ENCODE measurements at places on chromosomes 16 and 17.

DNA sequence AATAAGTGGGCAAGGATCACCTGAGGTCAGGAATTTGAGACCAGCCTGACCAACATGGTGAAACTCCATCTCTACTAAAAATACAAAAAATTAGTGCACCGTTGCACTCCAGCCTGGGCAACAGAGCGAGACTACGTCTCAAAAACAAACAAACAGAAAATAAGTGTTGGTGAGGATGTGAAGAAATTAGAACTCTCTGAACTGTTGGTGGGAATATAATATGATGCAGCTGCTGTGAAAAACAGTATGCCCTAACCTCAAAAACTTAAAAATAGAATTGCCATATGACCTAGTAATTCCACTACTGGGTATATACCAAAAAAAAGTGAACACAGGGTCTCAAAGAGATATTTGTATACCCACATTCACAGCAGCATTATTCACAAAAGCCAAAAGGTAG lies 26.1 kb downstream of the GLG1 start:
- no peak for DNase-seq

DNA sequence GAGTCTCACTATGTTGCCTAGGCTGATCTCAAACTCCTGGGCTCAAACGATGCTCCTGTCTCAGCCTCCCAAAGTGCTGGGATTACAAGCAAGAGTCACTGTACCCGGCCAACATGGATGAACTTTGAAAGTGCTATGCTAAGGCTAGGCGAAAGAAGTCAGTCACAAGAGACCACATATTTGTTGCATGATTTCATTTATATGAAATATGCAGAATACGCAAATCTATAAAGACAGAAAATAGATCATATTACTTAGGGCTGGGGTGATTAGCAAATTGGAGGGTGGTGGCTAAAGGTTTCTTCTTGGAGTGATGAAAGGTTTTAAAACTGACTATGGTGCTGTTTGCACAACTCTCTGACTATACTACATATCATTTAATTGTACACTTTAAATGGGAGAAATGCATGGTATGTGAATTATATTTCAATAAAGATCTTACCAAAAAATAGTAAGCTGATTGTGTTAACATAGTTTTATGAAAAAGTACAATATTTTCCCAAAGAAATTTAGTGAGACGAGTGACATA lies 1.2 kb upstream of the FLYWCH1 start:
- no peak for DNase-seq

DNA sequence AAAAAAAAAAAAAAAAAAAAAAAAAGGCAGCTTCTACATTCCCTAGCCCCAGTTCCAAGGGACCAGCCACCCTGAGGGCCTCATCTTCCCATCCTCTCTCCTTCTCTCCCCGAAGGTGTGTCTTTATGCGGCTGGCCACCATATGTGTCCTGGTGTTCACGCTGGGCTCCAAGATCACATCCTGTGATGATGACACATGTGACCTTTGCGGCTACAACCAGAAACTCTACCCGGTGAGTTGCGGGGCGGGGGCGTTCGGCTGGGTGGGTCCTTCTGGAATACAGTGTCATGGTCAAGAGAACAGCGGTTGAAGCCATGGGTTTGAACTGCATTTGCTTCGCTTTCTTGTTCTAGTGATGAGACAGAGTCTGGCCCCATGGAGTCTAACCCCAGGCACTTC lies 22.6 kb upstream of the COQ7 start:
- DNase-seq = no peak

DNA sequence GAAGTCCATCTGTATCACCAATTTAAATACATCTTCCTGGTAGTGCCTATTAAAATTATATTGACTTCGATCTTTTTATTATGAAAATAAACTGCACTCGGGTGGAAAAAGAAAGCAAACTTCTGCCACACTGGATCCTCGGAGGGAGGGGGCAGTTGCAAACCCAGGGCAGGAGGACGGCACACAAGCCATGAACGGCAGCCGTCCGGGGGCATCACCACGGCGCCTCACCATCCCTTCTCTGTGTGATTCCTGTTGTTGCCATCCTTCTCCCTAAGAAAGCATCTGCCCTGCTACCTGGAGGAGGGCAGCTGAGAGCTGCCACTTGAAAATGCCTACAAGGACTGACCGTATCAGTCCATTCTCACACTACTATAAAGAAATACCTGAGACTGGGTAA lies 53.9 kb upstream of the ENPP7 start:
- peak; percentile 14 for DNase-seq

DNA sequence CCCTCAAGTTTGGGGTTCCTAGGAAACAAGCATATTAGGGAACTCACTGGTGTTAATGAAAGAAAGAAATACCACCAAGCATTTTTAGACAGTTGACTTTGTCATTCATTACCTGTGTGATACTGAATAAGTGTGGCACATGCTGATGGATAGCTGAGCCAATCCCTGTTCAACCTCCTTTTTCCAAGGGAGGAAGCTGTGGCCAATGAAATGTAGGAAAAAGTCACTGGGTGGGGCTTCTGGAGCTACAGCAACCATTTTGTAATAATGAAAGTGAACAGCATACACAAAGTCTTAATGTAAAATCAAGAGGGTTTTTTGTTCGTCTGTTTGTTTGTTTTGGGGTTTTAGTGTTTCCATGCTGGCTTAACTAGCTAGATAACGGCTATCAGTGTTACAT lies 254.3 kb upstream of the SALL1 start:
- no peak for DNase-seq

- no peak for DNase-seq
These were observed 25.4 kb downstream of the ZFP90 start for GRCh38 chr16:68564382-68564985.

GRCh38 chr16:19717314-19717713 lies 713 bp downstream of the KNOP1 start:
- no peak for DNase-seq

DNA sequence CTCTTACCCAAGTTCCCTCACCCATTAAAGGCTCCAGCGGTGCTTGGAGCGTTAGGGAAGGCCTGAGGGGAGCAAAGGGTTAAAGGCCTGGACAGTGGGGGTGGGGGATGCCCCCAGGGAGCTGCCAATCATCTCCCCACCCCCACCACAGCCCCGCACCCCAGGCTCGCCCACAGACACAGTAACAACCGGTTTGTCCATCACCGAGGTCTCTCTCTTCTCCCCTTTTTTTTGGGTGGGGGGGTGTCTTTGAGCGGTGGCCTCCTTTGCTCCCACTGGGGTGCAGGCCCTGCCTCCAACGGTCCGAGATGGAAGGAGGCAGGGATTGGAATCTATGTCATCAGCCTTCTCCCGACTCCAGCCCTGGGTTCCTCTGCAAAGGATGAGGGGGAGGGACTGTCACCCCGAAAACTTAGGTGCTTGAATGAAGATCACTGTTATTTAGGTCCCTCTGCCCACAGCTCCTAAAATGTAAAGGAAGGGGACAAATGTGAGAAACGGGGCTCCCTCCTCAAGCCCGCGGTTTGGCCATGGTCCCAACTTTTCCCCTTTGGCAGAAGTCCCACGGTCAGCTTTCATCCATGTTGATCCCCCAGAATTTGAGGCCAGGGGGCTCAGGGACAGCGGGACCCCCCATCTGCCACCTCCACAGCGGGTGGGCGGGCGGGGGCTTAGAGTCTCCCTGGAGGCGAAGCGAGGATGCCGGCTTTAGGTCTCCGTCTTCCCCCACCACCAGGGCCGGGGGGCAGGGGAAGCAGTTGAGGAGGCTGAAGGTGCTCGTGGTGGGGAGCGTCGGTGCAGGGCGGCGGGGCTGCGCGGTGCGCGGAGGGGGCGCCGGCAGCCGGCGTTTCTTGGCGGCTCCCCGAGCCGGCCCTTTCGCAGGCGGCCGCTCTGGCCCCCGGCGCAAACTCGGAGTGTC lies 1.7 kb downstream of the EPOP start:
- DNase-seq = no peak

DNA sequence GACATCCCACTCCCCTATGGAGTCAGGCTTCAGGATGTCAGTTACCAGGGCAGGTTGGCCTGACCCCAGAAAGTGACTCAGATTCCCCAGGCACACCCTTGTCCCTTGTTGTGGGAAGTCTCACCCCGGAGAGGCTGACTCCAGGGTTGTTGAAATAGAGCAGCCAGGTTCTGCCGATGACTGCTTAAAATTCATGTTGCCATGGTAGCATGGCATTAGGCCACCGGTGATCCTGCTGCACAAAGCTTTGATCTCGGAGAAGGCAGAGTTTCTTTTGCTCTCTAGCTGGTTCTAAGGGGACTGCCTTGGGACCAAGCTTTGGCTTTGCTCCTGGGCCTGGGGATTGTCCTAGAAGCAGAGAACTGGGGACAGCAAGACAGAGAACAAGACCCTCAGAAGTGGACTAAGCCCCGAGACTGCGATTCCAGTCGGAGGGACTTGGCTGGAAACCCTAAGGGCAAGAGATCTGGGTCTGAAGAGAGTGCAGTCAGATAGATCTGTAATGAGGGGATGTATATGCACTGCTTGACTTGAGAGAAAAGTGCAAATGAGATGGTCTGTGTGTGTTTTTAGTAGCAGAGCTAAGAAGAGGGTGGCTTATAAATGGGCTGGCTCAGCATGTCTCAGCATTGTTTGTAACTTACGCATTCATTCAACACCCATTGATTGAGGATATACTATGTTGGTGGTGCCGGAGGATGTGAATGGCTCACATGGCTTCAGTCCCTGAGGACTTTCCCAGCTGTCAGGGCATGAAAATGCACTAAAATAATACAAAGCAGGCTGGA lies 106.9 kb downstream of the RGS9 start:
- no peak for DNase-seq

DNA sequence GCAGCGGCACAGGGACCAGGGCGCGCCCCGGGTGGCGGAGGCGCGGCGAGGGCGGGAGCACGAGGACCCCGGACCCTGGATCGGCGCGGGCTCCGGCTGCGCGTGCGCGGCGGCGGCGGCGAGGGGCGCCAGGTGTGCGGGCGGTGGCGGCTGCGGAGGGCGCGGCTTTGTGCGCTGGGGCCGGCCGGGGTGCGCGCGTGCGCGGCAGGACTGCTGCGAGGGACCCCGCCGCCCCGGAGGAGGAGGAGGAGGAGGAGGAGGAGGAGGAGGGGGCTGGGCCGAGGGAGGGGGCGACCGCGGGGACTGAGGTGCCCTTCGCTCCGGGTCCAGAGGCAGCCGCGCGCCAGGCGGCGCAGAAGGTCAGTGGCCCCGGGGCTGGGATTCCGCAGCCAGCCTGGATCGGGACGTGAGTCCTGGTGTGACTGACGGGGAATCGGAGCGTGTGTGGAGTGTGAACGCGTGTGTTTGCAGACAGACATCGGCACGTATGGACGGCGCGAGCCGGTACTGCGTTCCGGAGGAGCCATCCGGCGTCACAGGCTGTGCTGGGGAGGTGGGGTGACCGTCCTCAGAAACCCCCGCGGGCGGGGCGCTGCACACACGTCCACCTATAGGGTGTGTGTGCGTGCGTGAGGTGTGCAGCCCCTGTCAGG lies 19.5 kb upstream of the RAP1GAP2 start:
- DNase-seq = no peak

DNA sequence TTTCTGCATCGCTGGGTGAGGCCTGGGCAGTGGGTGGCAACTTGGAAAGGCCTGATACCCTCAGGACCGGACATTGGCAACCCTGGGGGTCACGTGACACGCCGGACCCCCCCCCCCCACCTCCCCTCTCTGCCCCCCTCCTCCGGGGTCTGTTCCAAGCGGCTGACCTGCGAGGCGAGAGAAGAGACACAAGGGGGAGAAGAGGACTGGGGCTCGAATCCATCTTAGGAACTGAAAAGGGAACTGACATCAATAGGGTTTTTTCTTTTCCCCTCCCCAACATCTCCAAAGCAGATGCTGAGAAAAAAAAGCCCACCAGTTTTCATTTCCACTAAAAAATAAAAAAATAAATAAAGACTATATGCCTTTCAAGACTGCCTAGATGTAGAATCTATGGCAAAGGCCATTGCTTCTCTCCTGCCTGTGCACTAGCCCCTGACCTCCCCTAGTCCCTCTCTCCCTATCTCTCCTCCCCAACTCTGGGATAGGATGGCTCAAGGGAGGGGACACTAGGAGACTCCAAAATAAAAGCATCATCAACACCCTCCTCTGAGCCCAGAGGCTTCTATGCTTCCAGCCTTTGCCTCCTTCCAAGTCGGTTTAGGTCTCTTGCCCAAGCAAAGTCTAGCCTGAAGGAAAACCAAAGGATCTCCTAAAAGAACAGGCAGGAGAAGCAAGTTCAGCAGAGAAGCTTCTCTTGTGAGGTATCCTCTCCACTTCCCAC lies 7.7 kb upstream of the HOXB2 start:
- no peak for DNase-seq

DNA sequence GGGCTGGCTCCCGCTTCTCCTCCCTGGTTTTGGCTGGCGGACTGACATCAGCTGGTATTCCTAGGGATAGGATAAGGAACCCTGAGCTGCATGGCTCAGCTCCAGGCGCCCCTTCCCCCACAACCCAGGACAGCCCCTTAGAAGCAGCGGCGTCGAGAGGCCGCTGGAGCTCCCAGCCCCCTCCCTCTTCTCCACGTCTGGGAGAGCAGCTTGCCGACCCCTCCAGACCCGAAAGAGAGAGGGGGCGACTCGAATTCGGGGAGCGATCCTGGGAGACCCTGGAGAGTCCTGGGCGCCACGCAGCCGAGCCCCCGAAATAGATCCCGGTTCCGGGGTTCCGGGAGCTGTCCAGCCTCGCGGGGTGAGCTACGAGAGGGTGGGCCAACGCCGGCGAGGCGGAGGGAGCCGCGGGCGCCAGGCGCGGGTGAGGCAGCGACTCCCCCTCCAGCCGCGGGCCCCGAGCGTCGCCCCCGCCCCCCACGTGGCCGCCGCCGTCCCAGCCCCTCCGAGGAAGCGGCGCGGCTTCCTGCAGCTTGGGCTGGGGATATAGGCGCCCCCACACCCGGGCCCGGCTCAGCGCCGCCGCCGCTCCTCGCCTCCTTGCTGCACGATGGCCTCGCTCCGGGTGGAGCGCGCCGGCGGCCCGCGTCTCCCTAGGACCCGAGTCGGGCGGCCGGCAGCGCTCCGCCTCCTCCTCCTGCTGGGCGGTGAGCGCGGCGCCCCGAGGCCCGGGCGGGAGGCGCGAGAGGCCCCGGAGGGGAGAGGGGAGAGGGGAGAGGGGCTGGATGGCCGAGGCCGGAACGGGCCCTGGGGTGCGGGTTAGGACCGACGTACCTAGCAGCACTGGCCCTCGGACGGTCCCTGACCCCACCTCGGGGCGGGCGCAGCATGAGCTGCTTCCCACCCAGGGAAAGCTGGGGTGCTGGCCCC lies at the start of gene RAMP2:
RAMP2 (plus strand) TSS at position 576 of the 930 bp plus-strand sequence; CDS start at position 611, 35 bp downstream.
- DNase-seq = peak; percentile 66

- no peak for DNase-seq
These were observed 47.4 kb downstream of the PLXDC1 start for GRCh38 chr17:39104046-39104445.

- DNase-seq = no peak
These were observed 304.6 kb downstream of the ABCC12 start for GRCh38 chr16:47851146-47851545.

DNA sequence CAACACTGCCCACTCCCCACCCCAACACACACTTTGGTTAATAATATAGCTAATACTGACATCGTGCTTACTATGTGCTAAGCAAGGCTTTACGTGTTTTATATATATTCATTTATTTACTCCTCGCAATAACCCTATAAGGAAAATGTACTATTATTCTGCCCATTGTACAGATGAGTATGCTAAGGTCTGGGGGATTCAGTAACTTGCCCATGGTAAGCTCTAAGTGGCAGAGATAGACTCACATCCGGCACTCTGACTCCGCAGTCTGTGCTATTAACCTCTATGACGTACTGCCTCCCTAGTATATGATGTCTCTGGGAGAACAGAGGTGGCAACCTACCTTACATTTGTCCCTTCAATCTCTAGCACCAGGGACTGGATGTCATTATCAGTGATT lies 12.7 kb downstream of the CFAP20 start:
- no peak for DNase-seq
